ENCODE measurements at places on chromosomes 5 and 9. TPM values are rescaled to one million over a fixed set of nuclear protein-coding genes. Genes with fewer than 3 reads are reported as not detected.

DNA sequence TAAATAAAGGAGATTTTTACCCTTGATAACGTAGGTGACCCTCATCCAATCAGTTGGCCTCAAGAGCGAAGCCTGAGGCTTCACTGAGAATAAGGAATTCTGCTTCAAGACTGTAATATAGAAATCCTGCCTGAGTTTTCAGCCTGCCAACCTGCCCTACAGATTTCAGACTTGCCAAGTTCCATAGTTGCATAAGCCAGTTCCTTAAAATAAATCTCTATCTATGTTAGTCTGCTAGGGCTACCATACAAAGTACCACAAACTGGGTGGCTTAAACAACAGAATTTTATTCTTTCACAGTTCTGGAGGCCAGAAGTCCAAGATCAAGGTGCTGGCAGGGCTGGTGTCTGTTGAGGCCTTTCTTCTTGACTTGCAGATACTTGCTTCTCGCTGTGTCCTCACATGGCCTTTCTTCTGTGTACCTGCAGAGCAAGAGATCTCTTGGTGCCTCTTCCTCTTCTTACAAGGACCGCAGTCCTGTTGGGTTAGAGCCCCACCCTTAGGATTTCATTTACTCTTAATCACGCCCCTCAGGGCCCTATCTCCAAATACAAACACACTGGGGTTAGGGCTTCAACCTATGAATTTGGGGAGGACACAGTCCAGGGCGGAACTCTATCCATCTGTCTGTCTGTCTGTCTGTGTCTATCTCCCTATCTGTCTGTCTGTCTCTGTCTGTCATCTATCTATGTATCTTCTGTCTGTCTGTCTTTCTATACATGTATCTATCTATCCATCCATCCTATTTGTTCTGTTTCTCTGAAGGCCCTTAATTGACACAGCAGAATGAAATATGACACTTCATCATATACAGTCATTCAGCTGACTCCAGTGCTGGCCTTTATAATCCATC, 17.0 kb upstream of the CMBL start:
- H3K36me3 ChIP-seq, result no peaks in the 10 kb centered on the region
- peaks cover 14% of the 10 kb centered on the region for H3K4me1 ChIP-seq
- DNase-seq, result no peak
- no peak overlapping the region for H3K4me3 ChIP-seq

- DNase-seq, result no peak
- H3K27me3 ChIP-seq, result no peaks in the 10 kb centered on the region
- no peaks in the 10 kb centered on the region for H3K36me3 ChIP-seq
- no peak overlapping the region for H3K27ac ChIP-seq
- H3K4me3 ChIP-seq, result no peak overlapping the region
Measured at GRCh38 chr5:68240771-68241170, 25.2 kb downstream of the PIK3R1 start.

DNA sequence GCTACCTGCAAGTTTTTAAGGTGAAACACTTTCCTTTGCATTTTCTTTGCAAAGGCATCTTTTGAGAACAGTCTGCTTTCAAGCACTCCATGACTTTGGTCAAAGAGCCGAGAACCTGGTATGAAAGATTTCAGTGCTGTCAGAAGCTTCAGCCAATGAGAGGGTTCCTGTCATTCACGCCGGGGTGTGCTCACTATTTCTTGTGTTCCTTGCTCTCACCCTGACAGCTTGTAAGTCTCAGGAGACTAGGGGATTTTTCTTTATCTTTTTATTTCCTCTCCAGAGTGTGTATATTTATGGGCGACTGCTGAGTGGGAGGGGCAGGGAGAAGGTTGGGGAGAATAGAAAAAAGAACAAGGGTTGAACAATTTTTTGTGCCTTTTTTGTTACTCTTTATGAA, 334.0 kb downstream of the PSAT1 start:
- no peak overlapping the region for H3K27ac ChIP-seq
- H3K4me1 ChIP-seq, result no peaks in the 10 kb centered on the region
- no peaks in the 10 kb centered on the region for H3K36me3 ChIP-seq
- no peak overlapping the region for H3K4me3 ChIP-seq

DNA sequence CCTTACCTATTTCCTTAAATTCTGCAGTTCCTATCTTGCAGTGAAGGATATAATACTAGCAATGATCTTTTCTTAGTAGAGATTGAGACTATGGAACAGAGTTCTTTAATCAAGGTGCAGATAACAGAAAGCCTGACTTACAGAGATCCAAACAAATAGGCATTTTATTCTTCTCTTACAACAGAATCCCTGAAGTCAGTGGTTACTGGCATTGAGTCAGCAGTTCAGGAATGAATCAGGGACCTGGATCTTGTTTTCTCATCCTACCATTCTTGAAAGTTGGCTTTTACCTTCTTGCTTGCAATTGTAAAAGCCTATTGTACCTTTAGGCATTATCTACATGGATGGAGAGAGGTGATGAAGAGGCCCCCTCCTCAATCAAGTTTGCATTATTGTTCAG, 47.5 kb upstream of the TLE4 start:
- no peak overlapping the region for H3K4me3 ChIP-seq
- no peaks in the 10 kb centered on the region for H3K4me1 ChIP-seq
- H3K27ac ChIP-seq, result no peak overlapping the region
- H3K27me3 ChIP-seq, result no peaks in the 10 kb centered on the region
- DNase-seq, result no peak

DNA sequence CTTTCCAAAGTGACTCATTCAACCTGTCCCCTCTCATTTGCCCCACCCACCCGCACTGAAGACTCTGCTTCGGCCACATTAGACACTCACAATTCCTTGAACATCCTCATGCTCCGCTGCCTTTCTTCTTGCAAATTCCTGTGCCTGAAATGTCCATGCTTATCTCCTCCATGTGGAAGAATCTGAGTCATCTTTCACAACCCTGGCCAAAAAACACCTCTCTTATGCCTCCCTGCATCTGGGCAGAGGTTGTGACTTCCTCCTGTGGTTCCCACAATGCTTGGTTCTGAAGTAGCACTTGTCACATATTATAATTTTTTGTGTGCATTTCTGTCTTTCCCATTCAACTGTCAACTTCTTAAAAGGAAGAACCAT, 238.6 kb downstream of the ENC1 start:
- H3K4me3 ChIP-seq, result no peak overlapping the region
- no peak for DNase-seq
- no peak overlapping the region for H3K27ac ChIP-seq
- H3K4me1 ChIP-seq, result no peaks in the 10 kb centered on the region
- no peaks in the 10 kb centered on the region for H3K36me3 ChIP-seq

DNA sequence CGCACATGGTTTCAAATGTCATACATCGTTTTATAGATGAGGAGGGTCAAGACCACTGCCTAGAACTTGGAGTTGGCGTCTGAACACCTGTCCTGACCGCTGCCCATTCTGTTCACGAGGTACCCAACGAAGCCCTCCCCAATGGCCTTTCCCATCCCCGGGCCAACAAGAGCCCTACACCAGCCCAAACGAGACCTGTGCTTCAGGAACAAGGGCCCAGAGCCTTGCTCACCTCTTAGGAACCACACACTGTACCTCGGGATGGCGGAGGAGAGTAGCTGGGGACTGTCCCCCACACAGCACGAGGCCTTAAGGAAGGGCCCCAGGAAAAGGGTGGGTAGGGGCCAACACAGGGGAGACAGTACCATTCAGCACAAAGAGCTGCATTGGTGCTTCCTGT, 3.0 kb downstream of the SURF6 start:
- no peak overlapping the region for H3K4me3 ChIP-seq
- no peak for DNase-seq
- peaks cover 59% of the 10 kb centered on the region for H3K4me1 ChIP-seq
- peaks cover 18% of the 10 kb centered on the region for H3K36me3 ChIP-seq
- H3K27me3 ChIP-seq, result no peaks in the 10 kb centered on the region

- peak overlapping the region; percentile 99 for H3K27ac ChIP-seq
- H3K4me1 ChIP-seq, result peaks cover 60% of the 10 kb centered on the region
- no peaks in the 10 kb centered on the region for H3K27me3 ChIP-seq
- no peaks in the 10 kb centered on the region for H3K36me3 ChIP-seq
Measured at GRCh38 chr9:127568971-127569885, 42.8 kb upstream of the STXBP1 start.

DNA sequence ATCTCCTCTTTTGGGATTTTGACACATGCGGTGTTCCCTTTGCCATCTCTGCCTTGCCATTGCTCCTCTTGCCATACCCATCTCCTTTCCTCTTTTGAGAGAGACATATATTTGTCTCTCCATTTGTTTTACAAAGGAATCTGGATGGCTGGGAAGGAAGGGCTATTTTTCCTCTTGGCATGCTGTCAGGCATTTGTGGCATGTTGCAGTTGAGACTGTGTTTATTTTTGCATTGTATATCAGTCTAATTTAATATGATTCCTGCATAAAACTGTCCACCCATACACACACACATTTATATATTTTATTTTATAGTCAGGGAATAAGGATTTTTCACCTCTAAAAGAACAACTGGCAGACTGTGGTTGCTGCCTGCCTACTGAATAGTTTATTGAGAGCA, 1105.8 kb upstream of the SEMA6A start:
- H3K36me3 ChIP-seq, result no peaks in the 10 kb centered on the region
- no peaks in the 10 kb centered on the region for H3K27me3 ChIP-seq
- DNase-seq, result no peak
- H3K27ac ChIP-seq, result no peak overlapping the region

DNA sequence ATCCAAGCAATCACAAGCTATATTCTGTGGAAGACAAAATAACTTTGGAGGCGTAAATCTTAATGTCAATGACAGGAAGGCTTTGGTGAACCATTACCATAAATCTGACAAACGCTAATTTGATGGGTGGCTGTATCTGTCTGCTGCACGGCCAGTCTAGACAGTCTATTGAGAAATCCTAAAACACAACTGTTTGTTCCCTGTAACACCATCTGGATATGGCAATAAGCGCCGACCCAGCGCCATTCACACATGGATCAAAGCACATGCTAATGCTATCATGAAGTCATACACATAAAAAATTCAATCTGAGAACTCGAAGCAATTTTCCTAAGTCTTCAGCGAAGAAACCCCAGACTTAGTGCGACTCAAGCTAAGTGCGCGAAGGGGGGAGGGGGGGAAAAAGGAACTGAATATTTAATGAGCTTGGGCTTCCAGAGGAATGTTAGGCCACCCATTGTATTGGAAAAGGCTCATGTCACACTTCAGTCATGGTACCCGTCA, 95.1 kb downstream of the ARL15 start:
- DNase-seq, result no peak
- no peaks in the 10 kb centered on the region for H3K4me1 ChIP-seq
- H3K27ac ChIP-seq, result no peak overlapping the region
- no peak overlapping the region for H3K4me3 ChIP-seq
- H3K27me3 ChIP-seq, result no peaks in the 10 kb centered on the region

DNA sequence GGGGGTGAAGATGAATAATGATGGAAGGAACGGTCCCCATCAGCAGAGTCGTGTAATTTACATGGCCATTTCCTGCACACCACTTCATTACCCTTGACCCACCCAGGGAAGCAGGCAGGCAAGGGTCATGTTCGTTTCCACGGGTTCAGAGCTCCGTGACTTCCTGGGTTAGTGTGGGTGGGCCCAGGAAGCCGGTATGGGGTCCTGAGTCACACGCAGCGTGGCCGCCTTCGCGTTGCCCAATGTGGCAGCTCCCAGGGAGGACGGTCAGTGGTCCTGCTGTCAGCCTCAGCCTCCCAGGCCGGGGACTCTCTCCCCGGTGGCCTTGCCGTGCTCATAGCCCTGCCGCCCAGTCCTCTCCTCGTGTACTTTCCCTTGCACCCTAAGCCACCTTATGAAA, 5.1 kb upstream of the TERT start:
- H3K36me3 ChIP-seq, result no peaks in the 10 kb centered on the region
- H3K4me3 ChIP-seq, result no peak overlapping the region
- H3K4me1 ChIP-seq, result no peaks in the 10 kb centered on the region
- H3K27ac ChIP-seq, result no peak overlapping the region
- DNase-seq, result no peak
- H3K27me3 ChIP-seq, result no peaks in the 10 kb centered on the region

DNA sequence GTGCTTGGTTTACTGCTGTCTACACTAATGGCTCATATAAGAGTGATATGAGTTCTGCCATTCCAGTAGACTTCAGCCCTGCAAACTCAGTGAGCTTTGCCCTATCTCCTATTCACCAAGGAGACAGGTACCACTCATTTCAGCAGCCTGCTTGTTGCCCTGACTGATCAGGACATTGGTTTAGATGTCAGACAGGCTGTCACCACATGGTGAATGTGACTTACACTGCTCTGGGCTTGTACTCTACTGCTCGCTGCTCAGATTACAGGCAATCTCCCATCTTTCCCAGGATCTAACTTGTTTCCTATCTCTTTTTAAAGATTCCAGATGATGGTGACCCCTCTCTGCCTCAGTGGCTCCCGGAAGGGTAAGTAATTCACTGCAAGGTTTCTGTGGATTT, 123.3 kb upstream of the RUSC2 start:
- H3K27me3 ChIP-seq, result no peaks in the 10 kb centered on the region
- no peaks in the 10 kb centered on the region for H3K4me1 ChIP-seq
- no peak overlapping the region for H3K4me3 ChIP-seq

DNA sequence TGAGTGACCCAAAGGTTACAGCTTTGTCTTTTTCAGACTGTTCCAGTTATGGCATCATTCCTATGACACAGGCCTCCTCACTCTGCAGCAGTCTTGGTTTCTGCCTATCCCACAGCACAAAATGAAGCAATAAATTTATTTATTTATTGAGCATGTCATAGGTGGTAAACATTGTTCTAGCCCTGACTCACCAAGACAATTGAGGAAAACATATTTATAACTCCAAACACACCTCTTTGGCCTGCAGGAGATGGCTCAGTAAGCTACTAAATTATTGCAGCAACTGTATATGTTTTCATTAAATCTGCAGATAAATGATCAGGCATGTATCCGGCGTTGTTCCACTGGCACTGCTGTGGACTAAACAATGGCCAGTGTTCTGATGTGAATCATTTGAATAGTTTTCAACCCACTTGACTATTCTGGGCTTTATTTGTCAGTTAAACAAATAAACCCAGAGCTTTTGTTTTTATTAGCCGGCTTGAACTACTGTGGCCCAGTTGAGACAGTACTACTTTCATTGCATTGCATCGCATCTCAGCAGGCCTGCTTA, 83.2 kb downstream of the FOXD1 start:
- no peak for DNase-seq
- H3K27ac ChIP-seq, result no peak overlapping the region
- no peaks in the 10 kb centered on the region for H3K36me3 ChIP-seq
- H3K27me3 ChIP-seq, result no peaks in the 10 kb centered on the region
- no peak overlapping the region for H3K4me3 ChIP-seq

GRCh38 chr5:62737766-62738165, 159.1 kb downstream of the LRRC70 start:
- no peak for DNase-seq
- H3K27ac ChIP-seq, result no peak overlapping the region
- no peaks in the 10 kb centered on the region for H3K4me1 ChIP-seq
- H3K27me3 ChIP-seq, result no peaks in the 10 kb centered on the region

Gene TEK
- total RNA-seq, result 1.7 TPM

Gene AGXT2
- total RNA-seq, result not detected

Gene RBM22
- total RNA-seq, result 22.8 TPM

Gene MRPL50
- total RNA-seq, result 11.6 TPM

Gene ZNF622
- 35.2 TPM for total RNA-seq

Gene FAM153A
- not detected for total RNA-seq

Gene F12
- 25.4 TPM for total RNA-seq

Gene SLC34A1
- 0.31 TPM for total RNA-seq
